GM12864 (cell line): ENCODE measurements at places on chromosomes 2 and 18.

DNA sequence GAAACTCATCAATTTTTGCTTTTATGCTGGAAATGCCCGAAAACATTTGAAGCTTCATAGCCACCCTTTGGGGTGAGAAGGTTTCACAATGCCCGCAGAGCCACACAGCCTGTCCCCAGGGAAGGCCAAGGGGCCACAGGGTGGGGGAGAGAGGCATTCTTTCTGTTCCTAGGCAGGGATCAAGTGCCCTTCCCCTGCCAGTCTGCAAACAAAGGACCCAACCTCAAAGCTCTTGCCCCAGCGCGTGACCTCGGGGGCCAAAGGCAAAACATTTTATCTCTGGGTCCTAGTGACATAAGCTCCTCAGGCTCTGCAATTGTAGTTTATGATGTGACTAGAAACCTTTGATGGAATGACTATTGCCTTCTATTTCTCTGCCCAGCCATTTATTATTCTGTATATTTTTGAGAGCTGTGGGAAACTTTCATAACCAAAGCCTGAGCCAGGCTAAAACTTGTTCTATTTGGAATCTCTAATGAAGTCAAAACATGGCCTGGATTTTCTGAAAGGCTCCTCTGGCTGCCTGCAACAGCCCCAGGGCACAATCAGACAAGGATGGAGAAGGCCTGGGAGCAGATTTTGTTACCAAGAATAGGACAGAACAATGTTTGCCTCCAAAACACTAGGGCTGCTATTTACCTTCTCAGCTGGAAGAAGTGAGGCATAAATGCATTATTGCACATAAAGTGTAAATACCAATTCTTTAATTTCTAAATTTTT, 137.2 kb upstream of the KCTD1 start:
- DNase-seq = no peak

GRCh38 chr18:63097178-63097577, 222.4 kb downstream of the BCL2 start:
- DNase-seq = no peak

- DNase-seq = no peak
Observed at GRCh38 chr2:118642501-118642900, 204.9 kb downstream of the EN1 start.

DNA sequence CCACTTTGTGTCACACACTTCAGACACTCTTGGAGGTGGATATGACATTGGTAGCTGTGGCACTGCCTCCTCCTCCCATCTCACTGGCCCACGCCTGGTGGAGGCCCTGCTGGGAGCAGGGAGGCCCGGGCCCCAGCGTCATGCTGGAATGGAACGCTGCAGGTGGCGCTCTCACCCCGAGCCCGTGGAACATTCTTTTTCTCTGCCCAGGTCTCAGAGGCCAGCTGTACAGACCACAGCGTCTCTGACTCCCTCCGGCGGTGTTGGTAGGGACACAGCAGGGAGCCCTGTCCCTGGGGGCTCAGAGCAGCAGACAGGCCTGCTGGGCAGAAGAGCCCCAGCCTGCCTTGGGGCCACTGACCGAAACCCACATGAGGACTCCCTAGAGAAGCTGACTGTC, 218.1 kb downstream of the TWIST2 start:
- DNase-seq = no peak

- no peak for DNase-seq
Observed at GRCh38 chr2:165582409-165582808, 112.9 kb downstream of the CSRNP3 start.

DNA sequence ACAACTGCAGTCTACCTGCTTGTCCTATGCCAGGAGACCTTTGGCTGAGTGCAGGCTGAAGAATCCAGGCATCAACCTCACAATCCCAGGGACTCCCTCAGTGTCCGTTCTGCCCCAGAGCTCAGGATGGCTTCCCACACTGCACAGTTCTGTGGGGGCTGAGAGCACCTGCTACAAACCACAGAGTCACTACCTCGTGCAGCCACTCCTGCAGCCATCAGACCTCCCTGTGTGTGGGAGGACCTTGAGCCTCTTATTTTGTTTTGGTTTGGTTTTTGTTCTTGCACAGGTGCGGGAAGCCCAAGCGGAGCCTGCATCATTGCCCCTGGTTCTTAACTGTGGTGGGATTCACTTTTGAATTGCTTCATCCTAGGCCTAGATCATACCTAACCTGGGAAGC, 31.0 kb downstream of the NAT8 start:
- no peak for DNase-seq

- no peak for DNase-seq
Observed at GRCh38 chr2:121004359-121004758, 268.7 kb downstream of the GLI2 start.

- DNase-seq = no peak
Observed at GRCh38 chr2:28420722-28421121, 28.1 kb downstream of the FOSL2 start.

- no peak for DNase-seq
Observed at GRCh38 chr18:76486574-76486973, 8.5 kb downstream of the ZNF516 start.

- DNase-seq = no peak
Observed at GRCh38 chr2:28624793-28625701, 126.6 kb upstream of the PPP1CB start.

DNA sequence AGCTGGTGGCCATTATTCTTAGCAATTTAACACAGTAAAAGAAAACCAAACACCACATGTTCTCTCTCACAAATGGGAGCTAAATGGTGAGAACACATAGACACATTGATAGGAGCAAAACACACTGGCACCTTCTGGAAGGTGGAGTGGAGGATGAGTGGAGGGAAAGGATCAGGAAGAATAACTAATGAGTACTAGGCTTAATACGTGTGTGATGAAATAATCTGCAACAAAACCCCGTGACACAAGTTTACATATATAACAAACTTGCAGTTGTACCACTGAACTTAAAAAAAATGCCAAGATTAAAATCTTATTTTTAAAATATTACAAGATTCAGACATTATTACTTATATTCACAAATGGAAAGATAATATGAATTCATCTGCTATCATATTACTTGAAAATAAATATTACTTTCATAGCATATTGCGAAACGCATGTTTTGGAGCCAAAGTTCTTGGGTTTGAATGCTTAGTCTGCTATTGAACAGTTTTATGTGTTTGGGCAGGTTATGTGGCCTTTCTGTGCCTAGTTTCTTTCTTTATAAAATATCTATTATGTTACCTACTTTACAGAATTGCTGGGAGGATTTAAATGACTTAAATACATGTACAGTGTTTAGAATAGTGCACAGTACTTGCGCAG, 20.5 kb downstream of the ANKRD62 start:
- no peak for DNase-seq

- no peak for DNase-seq
Observed at GRCh38 chr2:206305523-206306245, 31.2 kb downstream of the ZDBF2 start.

GRCh38 chr2:55175254-55176093, 56.6 kb downstream of the CLHC1 start:
- no peak for DNase-seq

- no peak for DNase-seq
Observed at GRCh38 chr2:128311755-128312341, 6.8 kb downstream of the HS6ST1 start.

DNA sequence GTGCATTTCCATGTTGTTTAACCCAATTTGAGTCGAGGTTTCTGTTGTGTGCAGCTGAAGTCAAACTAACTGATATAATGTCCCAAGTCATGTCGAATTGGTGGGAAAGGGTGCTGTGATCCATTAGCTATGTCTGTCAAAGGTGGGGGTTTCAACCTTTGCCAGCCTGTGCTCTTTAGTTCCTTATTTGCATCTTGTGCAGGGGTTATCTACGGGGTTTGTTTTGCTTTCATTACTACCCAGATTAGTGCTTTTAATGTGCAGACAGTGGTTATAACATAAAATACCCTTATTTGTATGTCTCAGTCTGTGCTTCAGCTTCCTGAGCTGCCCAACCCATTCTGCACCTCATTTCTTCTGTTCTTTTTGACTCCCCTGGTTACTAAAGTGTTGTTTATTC, 271.9 kb upstream of the CXCR4 start:
- DNase-seq = no peak

DNA sequence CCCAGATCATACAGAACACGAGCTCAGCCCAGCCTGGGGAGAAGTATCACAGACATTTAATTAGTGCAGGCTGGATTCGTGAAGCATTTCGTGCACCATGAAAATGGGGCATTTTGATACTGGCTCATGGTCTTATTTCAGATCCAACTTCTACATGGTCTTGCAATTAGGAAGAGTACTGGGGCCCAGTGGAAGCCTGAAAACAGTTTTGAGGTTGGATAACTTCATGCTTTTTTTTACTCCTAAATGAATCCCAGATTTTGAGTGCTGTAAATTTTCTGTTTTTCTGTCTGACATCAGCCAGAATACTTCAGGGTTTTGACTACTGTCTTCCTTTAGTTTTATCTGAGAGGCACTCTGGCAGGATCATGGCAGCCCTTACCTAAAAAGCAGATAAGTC, 160.1 kb downstream of the GFPT1 start:
- DNase-seq = no peak

DNA sequence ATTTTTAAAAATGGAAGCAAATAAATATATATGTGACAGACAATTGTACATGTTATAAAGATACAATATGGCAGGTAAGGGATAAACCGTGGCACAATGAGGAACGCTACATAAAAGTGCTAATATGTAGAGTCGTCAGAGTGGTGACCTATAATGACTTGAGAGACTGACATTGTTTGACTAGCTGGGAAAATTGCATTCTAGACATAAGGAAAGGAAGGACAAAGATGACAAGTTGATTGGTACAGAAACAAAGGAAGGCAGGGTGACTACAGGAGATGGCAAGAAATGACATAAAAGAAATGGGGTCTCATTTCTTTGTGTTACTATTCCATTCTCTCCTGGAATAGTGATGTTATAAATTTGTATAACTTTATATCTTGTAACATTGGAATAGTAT, 420.4 kb downstream of the DSC3 start:
- DNase-seq = no peak

DNA sequence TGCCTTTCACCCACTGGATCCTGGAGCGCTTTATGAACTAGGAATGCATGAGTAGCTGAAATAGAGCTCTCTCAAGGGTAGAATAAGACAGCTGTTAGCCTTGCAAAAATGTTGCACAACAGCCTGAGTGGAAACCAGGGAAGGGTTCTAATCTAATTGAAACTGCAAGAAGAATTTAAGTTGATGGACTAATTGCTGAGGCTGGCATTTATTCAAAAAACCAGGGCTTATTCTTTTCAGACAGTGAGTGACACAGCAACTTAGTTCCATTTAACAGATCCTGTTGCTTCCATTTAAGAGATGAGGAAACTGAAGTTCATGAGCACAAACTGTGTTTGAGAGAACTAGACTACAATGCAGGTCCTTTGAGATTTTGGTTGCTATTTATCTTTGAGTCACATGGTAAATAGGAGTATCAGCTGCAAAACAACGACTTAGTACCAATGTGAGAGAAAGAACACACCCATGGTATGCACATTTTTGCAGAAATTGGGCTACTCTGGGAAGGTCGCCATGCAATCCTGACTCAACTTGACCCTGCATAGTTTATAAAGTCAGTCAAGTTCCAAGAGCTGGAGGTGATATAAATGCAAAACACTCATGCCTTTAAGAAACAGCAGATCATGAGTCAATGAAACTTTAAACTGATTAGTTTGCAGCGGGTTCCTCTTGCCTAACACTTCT, 76.4 kb upstream of the PARD3B start:
- DNase-seq = no peak
